Activated CD4-positive, alpha-beta T cell treated with anti-CD3 and anti-CD28 coated beads, Interleukin-2, amount 50 U/mL, for 1 hour (primary cell): ENCODE measurements at places on chromosomes 2 and 18.

DNA sequence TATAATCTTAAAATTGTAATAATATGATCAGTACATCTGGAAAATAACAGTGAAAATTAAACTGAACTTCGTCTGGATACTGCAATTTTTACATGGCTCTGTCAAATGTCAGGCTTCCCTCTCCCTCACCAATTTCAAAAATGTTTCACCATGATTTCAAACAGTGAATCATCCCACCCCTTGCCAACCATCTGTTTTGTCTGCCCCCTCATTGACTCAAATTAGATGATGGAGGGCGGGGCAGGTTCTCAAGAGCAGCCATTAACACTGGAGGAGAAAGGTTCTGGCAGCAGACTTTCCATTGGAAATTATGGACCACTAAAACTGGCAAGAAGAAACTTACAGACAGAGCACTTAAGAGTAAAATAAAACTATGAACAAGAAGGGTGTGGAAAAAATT lies 1195.7 kb upstream of the ZEB2 start:
- no peak for DNase-seq

DNA sequence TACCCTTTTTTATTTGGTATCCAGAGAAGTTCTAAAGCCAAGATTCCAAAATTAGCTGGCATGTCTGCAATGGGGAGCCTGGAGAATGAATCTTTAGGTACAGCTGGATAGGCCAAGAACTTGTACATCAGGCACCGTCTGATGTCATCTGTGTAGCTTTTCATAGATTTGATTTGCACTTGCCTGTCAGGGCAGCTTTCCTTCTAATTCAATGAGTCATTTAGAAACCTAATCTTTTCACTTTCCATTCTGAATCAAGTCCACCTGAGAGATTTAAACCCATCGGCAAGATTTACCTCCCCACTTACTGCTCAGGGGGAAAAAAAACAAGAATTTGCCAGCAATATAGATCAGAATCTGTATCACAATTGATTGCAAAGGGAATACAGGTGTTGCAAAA lies 60.9 kb upstream of the ACAA2 start:
- no peak for DNase-seq

DNA sequence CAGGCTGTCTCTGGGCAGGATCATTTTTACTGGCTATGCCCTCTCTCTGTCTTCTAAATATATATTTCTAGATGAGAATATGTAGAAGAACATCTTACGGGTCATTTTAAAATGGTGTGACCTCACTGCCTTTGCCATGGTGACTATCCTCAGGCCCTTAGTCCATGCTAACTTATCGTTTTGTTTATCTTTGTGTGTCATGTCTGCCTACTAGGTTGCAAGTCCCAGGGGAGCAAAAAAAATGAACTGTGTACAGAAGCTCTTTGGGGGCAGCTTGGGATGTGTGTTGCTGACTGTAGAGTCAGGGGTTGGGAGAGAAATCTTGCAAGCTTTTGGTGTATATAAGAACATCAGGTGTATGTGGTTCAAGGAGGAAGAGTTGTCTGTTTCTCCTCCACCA lies 11.0 kb downstream of the CPSF3 start:
- no peak for DNase-seq

- no peak for DNase-seq
These were observed 21.5 kb downstream of the KLF7 start for GRCh38 chr2:207144173-207144785.

- no peak for DNase-seq
These were observed 44.0 kb downstream of the MRPL35 start for GRCh38 chr2:86243272-86243671.

- no peak for DNase-seq
These were observed 101.3 kb downstream of the CDC42EP3 start for GRCh38 chr2:37569986-37570679.

DNA sequence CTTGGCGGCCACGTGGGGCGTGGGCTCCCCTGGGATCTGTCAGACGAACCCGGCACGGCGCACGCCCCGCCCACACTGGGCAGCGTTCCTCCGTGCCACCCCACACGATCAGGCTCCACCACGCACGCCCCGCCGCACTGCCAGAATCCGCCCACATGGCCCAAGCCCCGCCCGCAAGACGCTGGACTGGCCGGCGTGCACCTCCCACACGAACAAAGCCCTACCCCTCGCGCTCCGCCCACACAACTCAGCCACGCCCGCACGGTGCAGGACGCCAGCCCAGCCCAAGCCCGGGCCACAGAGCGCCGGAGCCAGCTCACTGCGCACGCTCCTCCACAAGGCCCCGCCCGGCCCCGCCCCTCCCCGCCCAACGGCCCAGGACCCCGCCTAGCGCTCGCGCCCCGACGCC lies 555 bp downstream of the TMEM18 start:
- DNase-seq, result no peak

- DNase-seq, result no peak
These were observed 93.3 kb upstream of the SPRED2 start for GRCh38 chr2:65525616-65526231.

DNA sequence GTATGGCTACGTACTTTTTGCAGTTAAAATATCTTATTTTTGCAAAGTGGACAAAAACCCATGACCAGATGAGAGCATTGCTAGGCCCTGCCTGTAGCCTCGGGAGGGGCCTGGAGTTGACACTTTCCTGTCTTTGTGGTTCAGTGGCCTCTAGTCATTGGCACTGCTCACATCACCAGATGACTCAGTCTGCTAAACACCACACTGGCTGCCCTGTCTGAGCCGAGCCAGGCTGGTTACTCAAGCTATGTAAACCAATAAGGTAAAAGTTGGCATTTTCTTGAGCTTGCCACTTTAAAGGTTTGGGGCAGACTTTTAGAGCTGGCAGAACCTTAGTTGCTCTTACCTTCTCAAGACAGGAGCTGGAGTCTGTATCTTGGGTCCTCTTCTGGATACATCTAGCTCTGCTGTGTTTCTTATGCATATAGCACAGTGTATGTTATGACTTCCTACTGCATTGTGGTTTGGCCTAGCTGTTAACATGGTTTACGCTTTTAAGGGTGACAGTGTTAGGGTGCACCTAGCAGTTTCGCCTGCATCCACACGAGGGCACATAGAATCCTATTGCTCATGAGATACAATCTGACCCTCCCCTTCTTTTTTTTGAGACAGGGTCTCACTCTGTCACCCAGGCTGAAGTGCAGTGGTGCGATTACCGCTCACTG lies 76.4 kb downstream of the AP1S3 start:
- DNase-seq, result peak; percentile 9

DNA sequence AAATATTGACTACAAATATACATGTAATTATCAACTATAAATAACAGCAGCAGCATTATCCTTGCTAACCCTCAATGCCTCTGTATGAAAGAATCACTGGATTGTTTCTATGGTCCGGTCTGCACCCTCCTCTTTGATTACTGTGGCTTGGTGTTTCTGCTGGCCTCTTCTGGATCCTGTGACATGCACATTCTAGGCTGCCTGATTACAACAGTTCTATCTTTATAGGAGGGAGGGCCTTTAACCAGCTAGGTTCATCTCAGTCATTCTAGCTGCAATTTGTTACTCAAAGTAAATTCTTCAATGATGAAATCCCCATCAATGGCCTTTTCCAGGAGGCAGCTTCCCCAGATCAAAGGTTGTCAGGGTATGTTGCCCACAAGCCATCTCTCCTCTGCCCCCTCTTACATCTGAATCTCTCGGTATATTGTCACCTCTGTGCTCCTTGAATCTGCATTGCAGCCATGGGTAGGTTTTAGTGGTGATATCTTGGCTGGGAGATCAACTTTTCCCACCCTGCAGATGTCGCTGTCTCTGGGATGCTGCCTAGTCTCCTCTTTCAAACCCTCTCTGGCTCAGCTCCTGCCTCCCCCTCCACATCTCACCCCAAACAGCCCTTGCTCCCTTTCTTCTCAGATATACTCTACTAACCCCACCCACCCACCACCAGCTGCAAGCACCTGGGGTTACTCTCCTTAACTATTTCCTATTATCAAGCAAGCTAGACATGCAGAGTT lies 106.2 kb upstream of the BZW1 start:
- no peak for DNase-seq

DNA sequence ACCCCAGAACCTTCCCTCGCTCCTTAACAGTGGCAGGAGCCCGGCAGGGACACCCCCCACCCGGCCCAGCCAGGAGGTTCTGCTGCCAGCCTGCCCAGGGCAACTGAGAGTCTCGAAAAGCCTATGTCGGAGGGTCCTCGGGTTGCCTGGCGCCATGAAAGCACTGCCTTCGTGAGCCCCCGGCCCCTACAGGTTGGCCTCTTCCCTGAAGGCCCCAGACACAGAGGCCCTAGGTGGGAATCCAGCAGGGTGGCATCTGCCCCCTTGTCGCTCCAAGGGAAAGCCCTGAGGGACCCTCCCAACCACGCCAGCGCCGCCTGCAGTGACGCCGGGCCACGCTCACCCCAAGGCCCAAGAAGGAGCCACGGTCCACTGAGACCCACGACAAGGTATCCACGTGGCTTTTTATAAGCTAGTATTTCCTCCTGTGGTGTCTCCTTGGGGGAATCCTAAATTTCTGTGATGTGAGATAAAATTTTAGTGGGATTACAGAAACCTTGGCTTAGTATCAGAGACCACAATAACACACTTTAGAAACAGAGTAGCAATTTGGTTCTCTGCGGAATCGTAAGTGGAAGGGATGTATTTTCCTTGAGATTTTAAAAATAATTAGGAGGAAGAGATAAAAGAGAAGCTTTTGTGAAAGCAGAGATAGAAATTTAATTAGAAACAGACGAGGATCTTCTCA lies 138.9 kb downstream of the HDAC4 start:
- no peak for DNase-seq

GRCh38 chr2:142649581-142649980 lies 227.9 kb upstream of the KYNU start:
- no peak for DNase-seq

DNA sequence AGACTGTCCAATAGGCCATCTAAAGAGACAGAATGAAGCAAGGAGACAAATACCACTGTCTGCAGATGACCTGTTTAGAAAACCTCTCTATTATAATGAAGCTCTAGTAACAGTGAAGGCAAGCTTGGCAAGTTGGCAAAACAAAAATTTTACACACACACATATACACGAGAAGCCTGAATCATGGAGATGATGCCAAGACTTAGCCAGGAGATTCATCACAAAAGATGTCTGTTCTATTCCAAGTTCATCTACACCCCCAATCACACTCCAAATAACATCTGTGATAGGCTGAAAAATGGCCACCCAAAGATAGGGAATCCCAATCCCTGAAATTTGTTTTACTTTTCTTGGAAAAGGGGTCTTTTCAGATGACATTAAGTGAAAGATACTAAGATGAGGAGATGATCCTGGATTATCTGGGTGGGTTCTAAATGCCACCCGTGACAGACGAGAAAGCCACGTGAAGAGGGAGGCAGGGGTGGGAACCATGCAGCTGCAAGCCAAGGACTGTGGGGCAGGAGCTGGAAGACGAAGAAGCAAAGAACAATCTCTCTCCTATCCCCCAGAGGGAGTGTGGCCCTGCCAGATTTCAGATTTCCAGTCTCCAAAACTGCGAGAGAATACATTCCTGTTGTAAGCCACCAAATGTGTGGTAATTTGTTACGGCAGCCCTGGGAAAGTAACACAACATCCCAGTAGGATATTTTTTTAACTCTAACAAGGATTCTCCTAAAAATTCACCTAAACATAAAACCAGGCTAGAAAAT lies 20.0 kb downstream of the HDLBP start:
- no peak for DNase-seq

DNA sequence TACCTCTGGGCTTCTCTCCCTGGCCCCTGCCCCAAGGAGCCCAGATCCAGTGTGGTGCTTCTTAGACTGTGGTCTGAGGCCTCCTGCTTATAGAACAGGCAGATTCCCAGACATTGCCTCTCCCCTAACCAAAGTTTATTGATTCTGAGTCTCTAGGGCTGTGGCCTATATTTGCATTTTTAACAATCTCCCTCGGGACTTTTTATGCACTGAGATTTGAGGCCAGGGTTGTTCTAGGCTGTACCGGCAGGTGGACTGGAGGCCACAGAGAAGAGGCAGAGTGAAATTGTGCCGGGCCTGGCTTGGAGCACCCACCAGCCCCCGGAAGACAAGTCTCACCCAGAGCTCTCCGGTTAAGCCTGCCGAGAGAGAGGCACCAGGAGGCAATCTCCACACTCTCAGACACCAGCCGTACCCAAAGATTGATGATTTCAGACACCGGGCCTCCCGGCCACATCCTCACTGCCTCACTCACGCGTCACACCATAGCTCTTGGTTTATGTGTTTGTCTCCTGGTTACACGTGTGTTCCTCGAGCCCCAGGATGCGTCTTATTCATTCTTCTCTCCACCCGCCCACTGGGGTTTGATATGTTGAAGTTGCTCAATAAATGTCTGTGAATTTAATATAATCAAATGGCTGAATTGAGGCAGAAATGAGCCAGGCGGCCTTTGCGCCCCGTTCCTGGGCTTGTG lies 203.7 kb downstream of the KLHL29 start:
- DNase-seq, result no peak

GRCh38 chr2:217650716-217651360 lies 352.0 kb downstream of the TNS1 start:
- no peak for DNase-seq

GRCh38 chr2:102224824-102225739 lies 38.3 kb downstream of the IL1RL2 start:
- no peak for DNase-seq

DNA sequence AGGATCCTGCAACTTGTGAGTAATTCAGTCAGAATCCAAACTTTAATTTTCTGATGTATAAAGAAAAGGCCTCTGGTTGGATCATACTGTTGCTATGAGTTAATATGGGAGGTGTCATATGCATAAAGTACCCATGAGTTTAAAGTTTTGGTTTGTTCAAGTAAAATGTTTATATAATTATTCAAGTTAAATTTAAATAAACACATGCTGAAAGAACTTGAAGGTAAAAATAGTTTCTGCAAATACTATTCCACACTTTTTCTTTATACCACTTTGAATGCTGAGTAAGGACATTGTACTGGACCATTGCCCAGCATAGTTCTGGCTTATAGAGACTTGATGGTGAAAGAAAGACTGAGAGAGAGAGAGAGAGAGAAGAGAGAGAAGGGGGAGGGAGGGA lies 30.7 kb downstream of the PKP4 start:
- no peak for DNase-seq

DNA sequence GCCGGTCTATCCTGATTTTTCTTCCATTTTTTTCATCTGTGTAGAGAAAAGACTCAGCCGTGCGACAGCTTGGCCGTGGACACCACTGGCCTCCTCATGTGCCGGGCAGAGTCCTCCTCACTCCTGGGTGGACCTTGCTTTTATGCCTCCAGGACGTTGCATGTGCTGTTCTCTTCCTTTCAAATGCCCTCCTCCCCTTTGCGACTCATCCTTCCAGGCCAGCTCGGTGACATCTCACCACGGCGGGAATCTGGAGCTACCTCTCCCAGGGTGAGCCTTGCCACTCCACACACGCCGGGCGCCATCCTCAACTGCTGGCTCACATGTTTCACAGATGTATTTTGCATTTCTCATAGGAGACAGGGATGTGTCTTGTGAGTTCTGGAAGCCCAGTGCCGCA lies 198.5 kb upstream of the HDAC4 start:
- no peak for DNase-seq

GRCh38 chr2:43745457-43745856 lies 28.4 kb upstream of the DYNC2LI1 start:
- DNase-seq, result no peak
